ENCODE measurements at places on chromosomes 2 and 18.

GRCh38 chr2:132462236-132462635 lies 45.6 kb downstream of the GPR39 start:
- DNase-seq = no peak

- DNase-seq = no peak
Observed at GRCh38 chr2:118539290-118539689, 308.2 kb downstream of the EN1 start.

DNA sequence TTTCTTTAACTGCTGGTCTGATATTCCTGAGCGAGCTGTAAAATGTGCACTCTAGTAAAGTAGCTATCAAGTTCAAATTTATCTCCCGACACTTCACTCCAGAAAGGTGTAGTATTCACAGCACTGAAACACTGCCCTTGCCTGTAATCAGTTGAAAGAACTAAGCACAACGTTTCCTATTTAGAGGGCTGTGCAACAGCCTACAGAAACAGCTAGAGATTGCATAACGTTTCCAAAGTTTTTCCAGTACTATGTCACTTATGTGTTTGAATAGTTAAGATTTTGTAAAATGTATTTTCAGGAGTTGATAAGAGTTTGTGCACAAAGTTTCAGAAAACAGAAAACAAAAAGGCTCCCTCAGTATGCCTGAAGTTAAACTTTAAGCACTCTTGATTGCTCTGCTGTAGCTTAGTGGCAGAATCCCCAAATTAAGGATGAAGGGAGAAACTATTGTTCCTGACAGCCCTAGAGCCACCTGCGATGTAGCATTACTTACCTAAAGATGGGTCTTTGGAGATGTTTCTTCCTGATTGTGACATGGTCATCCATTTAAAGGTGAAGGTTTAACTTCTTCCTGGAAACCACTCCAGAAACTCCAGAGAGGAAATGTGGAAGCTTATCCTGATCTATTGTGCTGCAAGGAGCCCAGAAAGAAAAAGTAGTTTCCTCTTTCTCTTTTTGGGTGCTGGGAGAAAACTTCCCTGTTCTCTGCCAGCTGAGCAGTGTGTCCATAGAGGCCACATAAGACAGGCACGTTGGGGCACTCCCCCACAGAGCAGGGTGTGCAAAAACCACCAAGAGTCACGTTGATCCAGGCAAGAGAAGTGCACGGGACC lies 536 bp downstream of the PDE1A start:
- DNase-seq = no peak

- no peak for DNase-seq
Observed at GRCh38 chr2:218622606-218623365, 15.1 kb downstream of the PLCD4 start.

- no peak for DNase-seq
Observed at GRCh38 chr18:13470516-13471197, 252.1 kb downstream of the LDLRAD4 start.

GRCh38 chr2:51093016-51093415 lies 61.1 kb upstream of the NRXN1 start:
- no peak for DNase-seq

DNA sequence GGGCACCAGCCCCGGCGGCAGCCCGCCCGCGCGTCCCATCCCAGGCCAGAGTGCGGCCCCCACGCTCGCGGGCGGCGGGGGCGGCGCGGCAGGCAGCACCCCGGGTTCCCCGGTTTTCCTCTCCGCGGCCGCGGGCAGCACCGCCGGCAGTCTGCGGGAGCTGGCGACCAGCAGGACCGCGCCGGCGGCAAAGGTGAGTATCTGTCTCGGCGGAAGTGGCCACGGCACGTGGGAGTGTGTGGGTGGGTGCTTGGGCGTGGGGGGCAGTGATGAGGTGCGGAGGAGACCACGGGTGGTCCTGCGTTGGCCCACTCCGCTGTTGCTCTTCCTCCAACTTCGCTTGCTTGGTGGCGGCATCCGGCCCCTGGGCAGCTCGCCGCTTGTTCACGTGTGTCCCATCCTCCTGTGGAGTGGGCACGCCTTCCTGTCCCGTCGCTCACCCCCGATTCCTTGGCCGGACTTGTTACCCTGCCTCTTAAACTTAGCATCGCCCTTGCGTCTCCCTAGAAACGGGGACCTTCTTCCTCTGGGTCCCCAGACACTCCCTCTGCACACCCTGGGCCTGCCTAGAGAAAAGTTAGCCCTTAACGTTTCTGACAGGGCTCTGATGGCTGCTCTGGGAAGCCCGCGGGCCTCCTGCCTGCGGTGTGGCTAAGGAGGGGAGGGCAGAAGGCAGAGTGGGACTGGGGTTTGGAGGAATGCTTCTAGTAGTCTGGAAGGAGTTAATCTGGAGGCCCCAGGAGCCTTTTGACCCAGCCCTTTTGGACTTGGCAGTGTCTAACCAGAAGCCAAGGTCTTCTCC lies 1.1 kb downstream of the SH3RF3 start:
- no peak for DNase-seq

GRCh38 chr2:107801498-107801897 lies 25.2 kb upstream of the RGPD4 start:
- no peak for DNase-seq
